ENCODE measurements at places on chromosomes 11 and 22.
A peak's percentile ranks its signal among the peaks of the same experiment; 100 is the strongest.

- DNase-seq, result no peak
Measured at GRCh38 chr11:45939836-45940235, 17.4 kb downstream of the LARGE2 start.

GRCh38 chr11:114650661-114651060, 27.7 kb upstream of the NXPE2 start:
- no peak for DNase-seq

DNA sequence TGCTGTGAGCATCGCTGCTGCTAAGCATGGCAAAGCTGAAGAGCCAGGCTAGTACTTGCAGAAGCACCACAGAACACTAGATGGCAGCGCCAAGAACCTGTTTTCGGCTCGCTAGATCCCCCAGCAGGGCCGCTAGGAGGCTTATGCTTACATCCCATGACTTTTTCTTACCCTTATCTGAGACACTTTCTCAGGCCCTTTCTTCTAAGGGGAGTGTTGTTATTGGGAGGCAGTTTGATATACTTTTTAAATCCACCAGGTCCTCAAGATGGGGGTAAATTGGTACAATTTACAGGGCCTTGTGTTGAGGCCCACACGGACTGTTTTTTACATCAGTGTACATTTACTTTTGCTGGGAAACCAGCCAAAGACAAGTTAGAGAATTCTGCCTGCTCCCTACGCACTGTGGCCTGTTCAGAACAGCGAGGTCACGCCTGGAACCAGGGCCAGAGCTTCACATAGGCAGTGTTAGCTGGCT, 4.0 kb downstream of the TRIM6 start:
- peak; percentile 22 for DNase-seq

GRCh38 chr22:44594951-44595350, 96.9 kb upstream of the RTL6 start:
- DNase-seq, result no peak

DNA sequence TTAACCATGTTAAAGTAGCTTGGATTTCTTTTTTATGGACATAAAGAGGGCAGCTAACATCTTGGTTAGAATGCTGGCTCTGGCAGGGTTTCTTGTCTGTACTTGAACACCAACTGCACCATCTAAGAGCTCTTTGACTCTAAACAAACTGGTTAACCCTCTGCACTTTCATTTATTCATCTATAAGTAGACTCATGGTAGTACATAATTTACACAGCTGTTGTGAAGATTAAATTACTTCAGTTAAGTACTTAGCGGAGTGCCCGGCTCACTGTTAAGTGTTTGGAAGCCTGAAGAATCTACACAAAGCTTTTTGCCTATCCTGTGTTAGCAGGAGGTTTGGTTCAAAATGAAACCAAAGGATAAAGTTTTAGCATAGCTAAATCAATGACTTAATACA, 846.2 kb upstream of the API5 start:
- no peak for DNase-seq

GRCh38 chr11:3338569-3339339, 40.2 kb downstream of the ZNF195 start:
- no peak for DNase-seq

GRCh38 chr11:61996933-61997332, 29.5 kb upstream of the FTH1 start:
- DNase-seq, result no peak

GRCh38 chr11:106917973-106918372, 100.3 kb downstream of the GUCY1A2 start:
- DNase-seq, result no peak

DNA sequence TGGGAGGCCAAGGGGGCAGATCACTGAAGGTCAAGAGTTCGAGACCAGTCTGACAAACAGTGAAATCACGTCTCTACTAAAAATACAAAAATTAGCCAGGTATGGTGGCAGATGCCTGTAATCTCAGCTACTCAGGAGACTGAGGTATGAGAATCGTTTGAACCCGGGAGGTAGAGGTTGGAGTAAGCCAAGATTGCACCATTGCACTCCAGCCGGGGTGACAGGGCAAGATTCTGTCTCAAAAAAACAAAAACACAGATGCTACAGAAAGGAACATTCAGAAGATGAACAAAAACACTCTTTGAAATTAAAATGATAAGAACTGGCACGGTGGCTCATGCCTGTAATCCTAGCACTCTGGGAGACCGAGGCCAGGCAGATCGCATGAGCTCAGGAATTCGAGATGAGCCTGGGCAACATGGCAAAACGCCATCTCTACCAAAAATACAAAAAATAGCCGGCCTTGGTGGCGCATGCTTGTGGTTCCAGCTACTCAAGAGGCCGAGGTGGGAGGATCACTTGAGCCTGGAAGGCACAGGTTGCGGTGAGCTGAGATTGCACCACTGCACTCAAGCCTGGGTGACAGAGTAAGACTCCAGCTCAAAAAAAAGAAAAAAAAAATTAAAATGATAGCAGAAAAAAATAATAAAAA, 8.5 kb downstream of the RAB6A start:
- no peak for DNase-seq

- DNase-seq, result no peak
Measured at GRCh38 chr11:110317516-110317932, 21.1 kb upstream of the RDX start.

- no peak for DNase-seq
Measured at GRCh38 chr11:33262011-33262645, 4.9 kb downstream of the HIPK3 start.

DNA sequence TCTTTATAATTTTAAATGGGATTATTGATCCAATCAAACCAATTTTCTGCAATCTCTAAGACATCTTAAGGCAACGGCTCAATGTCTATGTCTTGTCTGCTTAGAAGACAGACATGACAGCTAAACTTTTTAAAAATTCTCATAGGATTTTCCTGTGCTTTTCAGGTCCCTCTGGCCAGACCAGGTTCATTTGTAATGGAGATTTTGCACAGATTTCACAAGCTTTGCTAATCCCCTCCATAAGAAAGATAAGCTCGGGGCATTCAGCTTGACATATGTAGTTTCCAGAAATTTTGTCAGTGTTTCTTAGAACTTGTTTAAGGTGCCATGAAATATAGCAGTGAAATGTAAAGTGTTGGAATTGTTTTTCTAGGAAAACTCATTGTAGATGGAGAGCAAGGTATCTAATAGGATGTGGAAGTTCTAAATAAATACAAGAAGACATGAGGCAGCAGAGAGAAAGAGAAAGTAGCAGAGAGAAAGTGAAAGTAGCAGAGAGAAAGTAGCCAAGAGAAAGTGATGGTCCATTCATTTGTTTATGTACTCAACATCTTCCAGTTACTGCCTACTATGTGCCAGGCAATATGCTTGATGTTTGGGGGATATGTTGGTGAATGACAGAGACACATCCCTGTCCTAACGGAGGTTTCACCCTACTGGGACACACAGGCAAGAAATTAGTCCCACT, 219.1 kb upstream of the ARHGAP42 start:
- DNase-seq, result no peak

DNA sequence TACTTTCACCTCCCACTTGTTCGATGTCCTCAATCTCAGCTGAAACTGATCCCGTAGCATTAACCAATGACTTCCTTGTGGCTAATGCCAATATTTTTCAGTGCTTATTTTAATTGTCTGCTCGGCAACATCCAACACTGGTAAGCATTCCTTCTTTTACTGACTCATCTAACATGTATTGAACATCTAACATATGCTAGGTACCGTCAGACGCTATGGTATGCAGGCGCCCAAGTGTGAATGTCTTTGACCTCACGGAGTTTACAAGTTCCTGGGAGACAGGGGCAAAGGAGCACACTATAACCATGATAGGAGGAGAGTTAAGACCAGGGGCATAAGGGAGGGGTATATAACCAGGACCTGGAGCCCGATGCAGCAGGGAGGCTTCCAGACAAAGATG, 1.7 kb downstream of the BRMS1 start:
- DNase-seq, result no peak

GRCh38 chr11:3830730-3831129, 10.0 kb downstream of the RHOG start:
- no peak for DNase-seq

GRCh38 chr11:3231851-3232744, at the start of gene MRGPRE:
TSS of gene MRGPRE (minus strand) at chr11:3232417. CDS start at chr11:3228799, 3,618 bp downstream.
- no peak for DNase-seq

- peak; percentile 81 for DNase-seq
Measured at GRCh38 chr11:118610773-118611432, 3.5 kb downstream of the PHLDB1 start.

Measured in activated T-helper 1 cell treated with anti-CD3 and anti-CD28 coated beads, Interleukin-2, amount 50 U/mL, for 16 hours (primary cell).